ENCODE measurements at places on chromosomes 6 and 20. TPM values are rescaled to one million over a fixed set of nuclear protein-coding genes. Genes with fewer than 3 reads are reported as not detected.

GRCh38 chr6:151723152-151723551, 84.3 kb upstream of the ESR1 start:
- no peak for DNase-seq

- no peak for DNase-seq
Observed at GRCh38 chr6:150118627-150119026, 24.2 kb upstream of the PPP1R14C start.

DNA sequence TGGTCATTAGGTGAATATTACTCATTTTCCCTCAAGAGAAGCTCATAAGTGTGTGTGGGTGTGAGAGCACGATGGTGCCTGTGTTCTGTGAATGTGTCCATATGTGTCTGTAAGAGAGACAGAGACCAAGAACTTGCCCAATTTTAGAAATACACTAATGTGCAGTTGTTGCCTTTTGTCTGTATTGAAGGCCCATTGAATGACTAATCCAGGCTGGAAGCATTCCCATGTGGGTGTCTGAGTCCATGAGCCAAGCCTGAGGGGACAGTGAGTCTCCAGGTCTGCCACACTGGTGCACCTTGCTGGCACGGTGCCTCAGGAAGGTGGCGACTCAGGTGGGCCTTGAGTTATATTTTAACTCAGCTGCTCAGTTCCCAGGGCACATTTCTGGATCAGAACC, 25.5 kb upstream of the ASXL1 start:
- no peak for DNase-seq

GRCh38 chr20:37781626-37782025, 87.8 kb downstream of the CTNNBL1 start:
- no peak for DNase-seq

DNA sequence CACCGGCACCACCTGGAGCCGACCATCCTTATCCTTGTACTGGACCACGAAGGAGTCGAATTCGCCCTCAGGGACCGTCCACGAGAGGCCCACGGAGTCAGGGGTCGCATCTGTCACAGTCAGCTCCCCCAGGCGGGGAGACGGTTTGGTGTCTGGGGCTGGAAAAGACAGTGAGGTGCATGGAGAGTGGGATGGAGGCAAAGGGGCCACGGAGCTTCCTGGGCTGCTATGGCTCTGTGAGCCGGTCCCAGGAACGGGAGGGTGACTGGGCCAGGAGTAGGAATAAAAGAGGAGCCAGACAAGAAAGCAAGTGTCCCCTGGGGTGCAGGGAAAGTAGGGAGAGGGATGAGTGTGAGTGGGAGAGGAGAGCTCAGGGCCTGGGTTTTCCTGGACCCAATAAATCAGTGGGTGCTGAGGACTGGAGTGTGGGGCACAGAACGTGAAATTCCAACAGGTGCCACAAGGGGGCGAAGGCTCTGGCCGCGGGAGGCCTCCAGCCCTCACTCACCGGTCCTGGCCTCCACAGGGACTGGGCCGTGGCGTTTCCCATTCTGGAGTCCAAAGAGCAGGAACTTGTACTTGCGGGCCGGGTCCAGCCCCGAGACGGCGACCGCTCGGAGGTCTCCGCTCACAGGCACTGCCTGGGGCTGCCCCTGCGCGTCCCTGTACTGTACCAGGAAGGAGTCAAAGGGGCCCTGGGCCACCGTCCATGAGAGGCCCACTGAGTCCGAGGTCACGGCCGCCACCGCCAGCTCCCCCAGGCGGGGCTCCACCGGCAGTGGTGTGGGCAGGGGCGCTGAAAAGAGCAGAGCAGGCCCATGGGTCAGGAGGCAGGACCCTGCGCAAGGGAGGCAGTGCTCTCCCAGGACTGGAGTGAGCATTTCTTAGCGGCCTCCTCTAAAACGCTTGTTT, 9.9 kb downstream of the CYP21A2 start:
- DNase-seq = no peak

DNA sequence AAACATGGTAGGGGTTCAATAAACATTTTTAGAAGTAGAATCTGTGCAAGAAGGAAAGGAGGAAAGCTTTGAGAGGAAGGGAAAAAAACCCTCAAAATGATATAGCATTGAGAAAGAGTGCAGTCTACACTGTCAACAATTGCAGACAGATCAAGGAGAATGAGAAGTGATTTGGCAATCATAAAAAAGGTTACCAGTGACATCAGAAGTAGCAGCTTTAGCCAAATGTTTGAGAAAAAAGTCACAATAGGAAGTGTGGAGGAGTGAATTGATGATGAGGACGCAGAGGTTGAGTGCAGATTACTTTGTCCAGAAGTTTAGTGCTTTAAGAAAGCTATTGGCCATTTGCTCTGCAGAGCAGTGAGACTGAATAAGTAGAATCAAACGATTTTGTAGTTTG, 155.0 kb downstream of the GJA1 start:
- no peak for DNase-seq

- no peak for DNase-seq
Observed at GRCh38 chr6:38495518-38495917, 144.2 kb downstream of the BTBD9 start.

- DNase-seq = no peak
Observed at GRCh38 chr6:167984876-167985604, 12.4 kb upstream of the KIF25 start.

- DNase-seq = no peak
Observed at GRCh38 chr20:32675223-32675975, 1.7 kb upstream of the C20orf203 start.

- DNase-seq = no peak
Observed at GRCh38 chr6:44051515-44051914, 75.7 kb downstream of the MRPL14 start.

DNA sequence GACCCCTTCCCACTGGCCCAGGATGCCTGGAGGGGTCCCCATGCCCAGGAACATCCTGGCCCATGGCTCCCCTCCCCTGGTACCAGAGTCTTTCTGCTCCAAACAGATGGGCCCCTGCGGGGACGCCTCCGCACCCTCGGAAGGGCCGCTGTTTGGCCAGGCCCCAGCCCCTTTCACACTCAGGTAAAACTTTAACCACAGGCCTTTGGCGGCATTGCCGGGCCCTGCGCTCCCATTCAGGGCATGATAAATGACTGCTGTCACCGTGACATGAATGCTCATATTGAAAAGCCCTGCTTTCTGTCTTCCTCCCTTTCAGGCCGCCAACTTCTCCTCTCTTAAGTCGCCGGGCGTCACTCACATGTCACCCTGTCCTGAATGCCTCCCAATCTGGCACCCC, 141.5 kb upstream of the TOP1 start:
- DNase-seq = no peak

DNA sequence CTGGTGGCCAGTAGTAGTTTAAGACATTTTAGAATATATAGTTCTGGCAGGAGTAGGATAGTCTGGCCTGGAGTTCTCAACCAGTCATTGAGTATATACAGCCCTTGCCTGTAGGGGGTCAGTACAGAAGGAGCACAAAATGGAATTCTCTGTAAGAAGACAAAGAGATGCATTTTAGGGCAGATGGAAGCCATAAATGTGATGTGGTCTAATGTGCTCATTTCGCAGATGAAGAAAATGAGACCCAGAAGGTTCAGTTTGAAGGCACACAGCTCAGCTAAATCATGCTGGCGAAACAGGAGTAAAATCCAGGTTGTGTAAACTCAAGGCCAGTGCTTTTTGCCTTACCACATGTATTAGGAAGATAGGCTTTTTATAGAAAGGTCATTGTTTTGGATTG, 29.6 kb downstream of the QKI start:
- DNase-seq = no peak

Gene ULBP3
- 3.0 TPM for total RNA-seq

Gene PGC
- total RNA-seq = not detected

Gene VSX1
- total RNA-seq = not detected

Gene TMEM200A
- total RNA-seq = 4.3 TPM

Gene DEFB127
- total RNA-seq = not detected

Gene AGER
- total RNA-seq = 5.7 TPM

Gene SASH1
- total RNA-seq = 143 TPM

Gene SIRPD
- 0.42 TPM for total RNA-seq

Gene CST3
- total RNA-seq = 1,237 TPM

Gene MICB
- total RNA-seq = 4.5 TPM

Gene BPIFB4
- total RNA-seq = not detected
